Aortic smooth muscle cell (primary cell): ENCODE measurements at places on chromosomes 2 and 18. TPM values are rescaled to one million over a fixed set of nuclear protein-coding genes. Genes with fewer than 3 reads are reported as not detected.

Gene REG3G
- total RNA-seq = not detected in 2 replicates

Gene GALR1
- total RNA-seq = not detected in 2 replicates

Gene CRYGC
- total RNA-seq = not detected in 2 replicates

Gene ONECUT2
- under 0.01 TPM in 2 replicates for total RNA-seq

Gene C2orf80
- not detected in 2 replicates for total RNA-seq

Gene SALL3
- total RNA-seq = 0.25 and 0.53 TPM in 2 replicates

Gene BUB1
- total RNA-seq = 19.3 and 28.0 TPM in 2 replicates

Gene DNAH6
- under 0.01 and 0.13 TPM in 2 replicates for total RNA-seq

Gene PLEK
- under 0.01 and 0.13 TPM in 2 replicates for total RNA-seq

Gene POMC
- 1.2 and 1.3 TPM in 2 replicates for total RNA-seq

Gene LAMA3
- total RNA-seq = 9.5 and 14.0 TPM in 2 replicates

Gene DSEL
- 23.8 and 52.3 TPM in 2 replicates for total RNA-seq

Gene LONRF2
- total RNA-seq = 0.06 and 0.13 TPM in 2 replicates

Gene PSD4
- 0.19 and 0.26 TPM in 2 replicates for total RNA-seq

Gene HJURP
- total RNA-seq = 8.2 and 20.3 TPM in 2 replicates

Gene IL36RN
- total RNA-seq = not detected in 2 replicates
